ENCODE measurements at places on chromosomes 16 and 17. TPM values are rescaled to one million over a fixed set of nuclear protein-coding genes. Genes with fewer than 3 reads are reported as not detected.
A peak's percentile ranks its signal among the peaks of the same experiment; 100 is the strongest.

GRCh38 chr17:82592767-82593589 is 55.3 kb downstream of the WDR45B start:
- DNase-seq = peak; percentile 85

The TMEM132E gene
- not detected for total RNA-seq

DNA sequence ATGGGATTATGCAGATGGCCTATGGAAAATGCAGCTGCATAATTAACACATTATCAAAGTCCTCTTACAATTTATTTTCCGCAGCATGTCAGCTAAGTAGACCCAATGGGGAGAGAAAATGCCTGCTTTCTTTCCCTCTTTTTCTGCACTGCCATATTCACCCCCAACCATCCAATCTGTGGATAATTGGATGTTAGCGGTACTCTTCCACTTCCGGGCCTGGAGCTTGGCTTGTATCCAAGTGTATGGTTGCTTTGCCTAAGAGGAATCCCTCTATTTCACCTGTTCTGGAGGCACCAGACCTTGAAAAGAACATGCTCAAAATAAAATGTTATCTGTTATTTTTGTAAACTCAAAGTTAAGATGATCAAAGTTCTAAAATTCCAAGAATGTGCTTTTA is 41.1 kb upstream of the CACNG3 start:
- DNase-seq = no peak

The ODAD4 gene
- 3.9 TPM for total RNA-seq

DNA sequence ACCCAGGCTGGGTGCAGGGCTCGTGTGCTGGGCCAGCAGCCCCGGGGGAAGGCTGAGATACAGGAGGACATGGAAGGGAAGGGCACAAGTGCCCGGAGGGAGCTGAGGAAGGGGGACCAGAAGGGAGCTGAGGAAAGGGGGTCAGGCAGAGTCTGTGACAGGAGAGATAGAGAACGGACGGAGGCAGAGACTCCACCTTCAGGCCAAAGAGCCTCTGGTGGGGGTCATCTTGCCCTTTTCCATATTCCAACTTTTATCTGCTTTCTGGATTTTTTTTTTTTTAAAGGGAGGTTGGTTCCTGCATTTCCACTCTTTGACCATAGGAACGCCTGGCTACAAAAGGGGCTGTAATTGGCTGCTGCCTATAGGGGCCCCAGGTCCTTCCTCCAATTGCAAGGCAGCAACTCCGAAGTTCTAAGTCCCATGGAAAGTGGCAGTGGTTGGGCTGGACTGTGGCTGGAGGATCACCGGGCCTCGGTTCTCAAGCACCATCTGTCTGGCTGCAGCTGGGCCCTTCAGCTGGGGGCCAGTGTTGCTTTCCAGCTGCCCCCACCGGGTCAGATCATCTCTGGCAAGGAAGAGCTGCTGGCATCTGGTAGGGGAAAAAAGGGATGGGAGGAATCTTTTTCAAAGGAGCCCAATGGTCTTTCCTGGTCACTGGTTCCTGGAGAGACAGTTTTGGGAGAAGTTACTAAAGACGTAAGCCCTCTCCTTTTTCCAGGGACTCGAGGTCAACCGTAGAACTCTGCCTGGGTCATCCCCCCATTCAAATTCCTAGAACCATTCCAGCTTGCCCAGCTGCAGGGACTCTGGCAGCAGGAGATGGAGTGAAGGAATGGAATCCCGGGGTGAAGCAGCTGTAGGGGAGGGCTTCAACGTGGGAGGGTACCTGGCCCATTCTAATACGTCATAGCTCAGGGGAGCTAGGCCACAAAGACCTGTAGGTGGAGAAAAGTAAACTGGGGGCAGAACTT is 13.1 kb upstream of the MRPS23 start:
- peak; percentile 74 for DNase-seq

The SRL gene
- total RNA-seq = not detected

GRCh38 chr17:77475016-77475976 is 334.5 kb downstream of the SEC14L1 start:
- no peak for DNase-seq

The CACNG5 gene
- total RNA-seq = not detected

The C17orf78 gene
- not detected for total RNA-seq

DNA sequence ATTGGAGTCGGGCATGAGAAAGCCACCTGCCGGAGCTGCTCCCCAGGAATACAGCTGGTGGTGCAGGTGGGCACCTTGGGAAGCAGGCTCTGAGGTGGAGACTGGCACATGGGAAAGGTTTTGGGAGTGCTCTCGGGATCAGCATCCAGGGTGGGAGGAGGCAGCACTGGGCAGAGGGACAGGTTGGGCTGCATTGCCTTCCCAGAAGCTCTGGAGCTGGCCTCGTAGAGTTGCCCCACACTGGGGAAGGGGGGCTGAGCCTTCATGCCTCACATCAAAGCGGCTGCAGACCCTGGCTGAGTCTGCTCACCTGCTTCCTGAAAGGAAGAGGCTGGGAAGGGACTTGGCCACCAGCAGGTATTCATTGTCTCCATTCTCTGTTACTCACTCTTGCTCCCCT is 13.5 kb upstream of the GPRC5B start:
- DNase-seq = no peak

DNA sequence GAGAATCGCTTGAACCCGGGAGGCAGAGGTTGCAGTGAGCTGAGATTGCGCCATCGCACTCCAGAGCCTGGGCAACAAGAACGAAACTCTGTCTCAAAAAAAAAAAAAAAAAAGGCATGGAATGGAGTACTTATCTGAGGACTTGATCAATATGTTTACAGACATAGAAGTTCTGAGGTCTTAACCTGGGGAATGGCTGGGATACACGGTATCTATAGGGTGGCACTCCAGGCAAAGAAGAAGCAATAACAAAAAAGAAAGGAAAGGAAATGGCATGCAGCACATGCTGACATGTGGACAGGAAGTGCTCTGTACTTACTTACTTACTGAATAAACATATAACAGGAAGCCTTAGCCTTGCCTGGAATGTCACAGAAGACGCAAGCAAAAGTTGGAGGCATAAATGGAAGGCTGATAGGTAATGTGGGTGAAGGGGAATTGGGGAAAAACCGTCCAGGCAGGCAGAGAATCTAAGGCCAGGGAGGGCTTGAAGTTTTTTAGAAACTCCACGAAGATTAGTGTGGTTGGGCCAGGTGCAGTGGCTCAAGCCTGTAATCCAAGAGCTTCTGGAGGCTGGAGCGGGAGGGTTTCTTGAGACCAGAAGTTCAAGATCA is 10.1 kb upstream of the SPOP start:
- peak; percentile 42 for DNase-seq

The MPG gene
- 59.9 TPM for total RNA-seq

The CETP gene
- not detected for total RNA-seq

GRCh38 chr16:80931801-80932707 is 74.6 kb downstream of the CMC2 start:
- peak; percentile 87 for DNase-seq

- DNase-seq = peak; percentile 87
Observed at GRCh38 chr16:78796221-78796866, 696.9 kb downstream of the WWOX start.

DNA sequence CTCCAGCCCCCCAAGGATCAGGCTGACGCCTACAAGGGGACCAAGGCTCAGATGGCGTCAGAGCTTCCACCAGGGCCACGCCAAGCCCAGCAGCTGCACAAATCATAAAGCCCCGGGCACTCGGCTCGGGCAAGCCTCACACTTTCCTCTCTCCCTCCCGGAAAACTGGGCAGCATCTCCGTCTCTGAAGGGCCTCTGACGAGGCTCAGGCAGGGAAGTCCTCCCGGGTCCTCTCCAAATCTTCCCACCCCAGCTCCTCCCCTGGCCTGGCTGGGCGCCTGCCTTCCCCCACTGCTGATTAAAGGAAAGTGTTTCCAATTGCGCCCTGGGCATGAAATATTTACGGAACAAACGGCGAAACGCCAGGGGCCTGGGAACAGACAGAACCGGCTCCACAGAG is 38.5 kb downstream of the PIEZO1 start:
- DNase-seq = no peak

- no peak for DNase-seq
Observed at GRCh38 chr16:56953006-56953405, 8.7 kb upstream of the CETP start.

DNA sequence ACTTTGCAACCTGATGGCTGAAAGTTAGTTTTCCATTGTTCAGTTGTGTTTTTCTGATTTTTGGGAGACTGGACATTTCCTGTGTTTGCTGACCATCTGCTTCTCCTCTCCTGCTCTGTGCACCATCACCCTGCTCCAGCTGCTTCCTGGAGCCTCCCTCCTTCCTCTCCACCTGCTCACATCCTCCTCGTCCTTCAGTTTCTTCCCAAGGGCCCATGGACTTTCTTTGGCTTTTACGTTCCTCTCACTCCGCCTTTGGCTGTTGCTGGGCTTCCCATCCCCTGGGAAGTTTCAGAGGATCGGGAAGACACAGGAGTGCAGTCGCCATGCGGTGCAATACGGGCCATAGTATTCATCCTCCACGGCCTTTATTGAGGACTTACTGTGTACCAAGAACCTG is 61.6 kb downstream of the TNFRSF13B start:
- DNase-seq = peak; percentile 41

DNA sequence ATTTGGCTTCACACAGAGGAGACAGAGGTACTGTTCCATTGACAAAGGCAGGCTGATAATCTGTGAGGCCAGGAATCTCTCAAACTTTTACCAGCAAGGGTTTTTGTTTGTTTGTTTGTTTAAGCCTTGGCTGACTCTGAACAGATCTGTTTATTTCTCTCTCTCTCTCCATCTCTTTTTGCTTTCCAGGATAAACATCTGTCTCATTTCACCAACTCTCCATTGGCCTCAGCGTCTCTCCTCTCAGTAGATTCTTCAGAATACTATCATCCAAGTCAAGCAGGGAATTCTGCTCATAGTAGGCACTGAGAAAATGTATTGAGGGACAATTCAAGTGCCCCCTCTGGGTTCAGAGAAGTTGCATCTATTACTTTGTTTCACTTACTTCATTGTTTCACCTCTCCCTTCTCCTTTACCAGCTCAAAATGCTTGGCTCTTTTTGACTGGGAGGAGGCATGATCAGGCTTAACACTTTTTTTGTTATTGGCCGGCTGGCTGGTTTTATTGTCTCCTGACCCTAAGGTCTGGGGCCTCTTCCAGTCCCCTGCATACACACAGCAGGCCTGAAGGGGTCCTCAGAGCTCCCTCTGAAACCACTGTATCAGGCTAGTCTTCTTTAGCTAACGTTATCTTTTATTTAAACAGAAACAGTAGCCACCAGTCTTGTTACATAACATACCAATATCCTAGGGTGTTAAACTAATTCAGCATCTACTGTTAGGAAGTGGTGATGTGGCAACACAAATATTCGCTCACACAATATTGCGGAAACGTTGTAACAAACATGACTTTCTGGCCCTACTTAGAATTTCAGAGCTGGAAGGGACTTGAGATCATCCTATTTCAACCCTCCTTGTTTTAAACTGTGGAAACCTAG is 2.0 kb upstream of the YPEL2 start:
- peak; percentile 93 for DNase-seq

The ACAP1 gene
- total RNA-seq = 8.4 TPM

- DNase-seq = no peak
Observed at GRCh38 chr16:68951991-68952877, 108.9 kb downstream of the TANGO6 start.

DNA sequence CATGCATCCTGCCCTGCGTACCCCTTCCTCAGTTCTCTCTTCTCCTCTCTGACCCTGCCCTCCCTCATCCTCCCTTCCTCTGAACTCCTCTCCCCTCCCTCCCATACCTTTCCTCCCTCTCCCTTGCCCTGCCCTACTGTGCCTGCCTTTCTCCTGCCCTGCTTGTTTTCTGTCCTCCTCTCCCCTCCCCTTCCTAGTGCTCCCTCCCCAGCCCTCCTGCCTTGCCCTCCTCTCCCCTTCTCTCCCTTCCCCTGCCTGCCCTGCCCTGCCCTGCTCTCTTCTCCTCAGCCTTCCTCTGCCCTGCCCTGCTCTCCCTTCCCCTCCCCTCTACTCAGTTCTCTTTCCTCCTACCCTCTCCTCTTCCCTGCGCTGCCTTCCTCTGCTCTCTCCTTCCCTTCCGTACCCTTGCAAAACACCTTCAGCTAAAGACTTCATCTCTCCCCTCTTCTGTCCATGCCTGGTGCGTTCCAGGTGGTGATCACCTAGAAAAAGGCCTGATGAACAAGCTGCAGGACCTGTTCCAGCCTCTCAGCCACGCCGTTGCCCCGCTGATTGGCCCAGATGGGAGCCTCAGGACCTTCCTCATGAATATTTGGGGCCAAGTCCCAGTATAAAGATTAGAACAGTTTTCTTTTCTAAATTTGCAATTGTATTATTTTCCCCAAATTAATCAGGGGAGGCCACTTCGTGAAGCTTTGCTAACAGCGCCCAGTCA is 290.5 kb downstream of the CPPED1 start:
- DNase-seq = no peak

The AOC2 gene
- 2.1 TPM for total RNA-seq

DNA sequence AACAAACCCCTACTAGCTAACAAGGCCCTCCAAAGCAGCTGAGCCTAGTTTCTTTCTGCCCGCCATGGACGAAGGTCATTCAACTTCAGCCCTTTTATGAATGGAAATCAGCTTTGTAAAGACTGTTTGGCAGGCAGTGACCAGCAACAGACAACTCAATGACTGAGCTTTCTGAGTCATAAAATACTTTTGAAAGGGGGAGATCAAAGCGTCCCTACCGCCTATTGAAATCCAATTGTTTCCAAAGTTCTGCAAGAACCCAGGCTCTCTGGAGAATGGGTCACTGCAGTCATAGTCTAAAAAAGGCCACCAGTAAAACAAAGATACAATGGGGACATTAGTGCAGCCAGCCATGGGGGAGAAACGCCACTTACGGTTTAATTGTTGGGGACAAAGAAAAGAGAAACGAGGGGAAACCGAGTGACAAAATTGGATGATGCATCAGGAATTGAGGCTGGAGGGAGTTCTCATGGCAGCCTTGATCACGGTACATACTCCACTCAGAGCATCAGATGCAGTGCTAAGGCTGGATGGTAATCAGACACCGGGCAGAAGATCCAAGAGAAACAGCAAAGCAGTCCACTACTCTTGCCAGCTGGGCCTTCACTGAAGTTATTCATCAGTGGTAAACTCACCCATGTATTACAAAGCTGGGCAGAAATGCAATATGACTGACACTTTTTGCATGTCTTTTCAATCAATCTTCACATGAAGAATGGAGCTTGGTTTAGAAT is 9.8 kb downstream of the ADAMTS18 start:
- DNase-seq = no peak

GRCh38 chr16:66261826-66262225 is 104.7 kb upstream of the CDH5 start:
- DNase-seq = peak; percentile 19

DNA sequence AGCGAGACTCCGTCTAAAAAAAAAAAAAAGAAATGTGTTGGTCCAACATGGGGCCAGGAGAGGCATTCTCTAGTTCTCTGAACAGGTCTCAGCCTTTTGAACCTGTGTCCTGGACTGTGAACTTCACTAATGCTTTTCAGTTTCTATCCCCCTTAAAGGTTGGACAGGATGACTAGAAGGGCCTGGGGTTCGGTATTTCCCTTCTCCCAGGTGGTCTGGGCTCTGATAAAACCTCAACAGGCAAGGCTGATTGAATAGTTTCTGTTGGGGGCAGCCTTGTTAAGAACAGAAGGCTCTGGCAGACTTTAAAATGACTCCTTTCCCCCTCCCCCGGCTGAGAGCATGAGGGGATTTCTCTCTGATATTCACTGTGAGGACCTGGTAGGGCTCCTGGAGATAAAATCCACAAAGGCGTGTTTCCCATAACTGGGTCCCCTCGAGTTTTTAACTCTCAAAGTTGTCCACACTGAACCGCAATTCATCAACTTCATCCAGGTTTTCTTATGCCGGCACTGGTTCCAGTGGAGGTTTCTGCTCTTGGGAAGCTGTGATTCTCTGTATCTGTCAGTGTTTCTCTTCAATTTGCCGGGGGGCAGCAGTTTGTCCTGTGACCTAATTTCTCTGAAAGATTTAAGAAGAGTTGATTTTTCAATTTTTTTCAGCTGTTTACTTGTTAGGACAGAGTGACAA is 91.3 kb downstream of the METRNL start:
- peak; percentile 48 for DNase-seq

GRCh38 chr17:57911834-57912673 is 43.2 kb downstream of the CUEDC1 start:
- peak; percentile 77 for DNase-seq

Data from endodermal cell (in vitro differentiated cells).